ENCODE measurements at places on chromosomes 11 and 22. TPM values are rescaled to one million over a fixed set of nuclear protein-coding genes. Genes with fewer than 3 reads are reported as not detected.

Gene APOA1
- 81.4 TPM for total RNA-seq

Gene FXYD6
- 42.5 TPM for total RNA-seq

Gene CREBZF
- 17.7 TPM for total RNA-seq

DNA sequence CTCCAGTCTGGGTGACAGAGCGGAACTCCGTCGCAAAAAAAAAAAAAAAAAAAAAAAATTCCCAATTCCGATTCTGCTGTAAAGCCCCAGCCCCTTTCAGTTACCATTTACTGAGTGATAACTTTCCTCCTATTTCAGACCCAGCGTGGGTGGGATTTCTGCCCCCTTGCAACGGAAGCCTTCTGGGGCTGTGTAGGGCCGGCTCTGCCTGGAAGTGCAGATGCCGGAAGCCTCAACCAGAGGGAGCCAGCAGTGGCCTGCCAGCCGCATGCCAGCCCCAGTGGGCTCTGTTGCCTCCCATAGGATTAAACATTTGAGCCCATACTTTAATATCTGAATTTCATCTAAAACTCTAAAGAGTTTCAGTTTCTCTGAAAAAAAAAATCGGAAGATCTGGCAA is 60.0 kb upstream of the NUP50 start:
- no peak for DNase-seq

Gene TIGD3
- total RNA-seq, result 0.11 TPM

- peak; percentile 49 for DNase-seq
These were observed 442 bp downstream of the PELI3 start for GRCh38 chr11:66467034-66467659.

Gene DUSP8
- 37.9 TPM for total RNA-seq

- no peak for DNase-seq
These were observed 16.8 kb upstream of the ACCSL start for GRCh38 chr11:44030996-44031395.

Gene ANO1
- 8.7 TPM for total RNA-seq

DNA sequence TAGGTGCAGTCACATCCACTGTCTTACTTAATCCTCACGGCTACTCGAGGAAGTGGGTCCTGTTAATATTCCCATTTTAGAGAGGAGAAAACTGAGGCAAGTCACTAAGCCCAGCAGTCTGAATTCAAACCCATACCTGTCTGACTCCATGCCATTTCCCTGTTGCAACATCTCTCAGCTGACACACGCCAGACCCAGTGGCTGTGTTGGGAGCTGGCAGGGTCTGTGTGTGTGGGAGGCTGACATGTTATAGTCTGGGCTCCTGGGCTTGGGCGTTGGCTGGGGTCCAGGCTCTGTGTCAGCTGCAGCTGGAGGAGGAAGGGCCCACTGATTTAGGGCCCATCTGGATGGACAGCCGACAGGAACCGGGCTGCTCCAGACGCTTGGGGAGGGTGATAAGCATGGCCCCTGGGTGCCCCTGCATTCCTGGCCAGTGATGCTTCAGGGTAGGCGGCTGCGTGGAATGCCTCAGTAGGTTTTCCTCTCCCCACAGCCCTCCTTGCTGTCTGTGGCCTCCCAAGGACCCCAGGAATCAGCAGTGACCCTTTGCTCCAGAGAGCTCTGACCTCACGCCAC is 562.5 kb downstream of the MN1 start:
- DNase-seq, result peak; percentile 82

GRCh38 chr11:111735262-111736116 is 30.7 kb downstream of the PPP2R1B start:
- DNase-seq, result peak; percentile 88

GRCh38 chr11:16773981-16774935 is 35.8 kb downstream of the C11orf58 start:
- DNase-seq, result no peak

Gene PACSIN3
- total RNA-seq, result 146 TPM

Gene CDC42BPG
- total RNA-seq, result 0.04 TPM

Gene MUC6
- not detected for total RNA-seq

Gene NDUFC2
- 333 TPM for total RNA-seq

Measured in heart right ventricle (tissue), 16 donors.